ENCODE measurements at places on chromosomes 2 and 18.

DNA sequence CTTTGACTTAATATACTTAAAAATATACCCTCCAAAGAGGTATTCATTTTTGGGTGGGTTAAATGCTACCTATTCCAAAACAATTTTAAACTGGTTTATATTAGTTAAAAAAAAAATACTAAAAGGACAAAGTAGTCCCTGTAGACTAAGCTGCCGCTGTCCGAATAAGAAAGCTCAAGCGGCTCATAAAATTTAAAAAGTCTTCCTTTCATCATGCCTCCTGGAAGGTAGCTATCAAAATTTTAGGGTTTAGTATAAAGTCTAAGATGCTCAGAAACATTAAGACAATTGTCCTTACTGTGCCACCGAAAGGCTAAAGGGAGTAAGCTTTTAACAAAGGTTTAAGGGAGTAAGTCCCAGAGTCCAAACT is 440 bp upstream of the UGGT1 start:
- DNase-seq: no peak

GRCh38 chr2:187017438-187017837 is 168.5 kb upstream of the ZSWIM2 start:
- DNase-seq: no peak

- no peak for DNase-seq
Observed at GRCh38 chr2:213627054-213627710, 342.9 kb downstream of the SPAG16 start.

GRCh38 chr2:70094978-70095719 is 7.9 kb downstream of the PCBP1 start:
- DNase-seq: no peak

DNA sequence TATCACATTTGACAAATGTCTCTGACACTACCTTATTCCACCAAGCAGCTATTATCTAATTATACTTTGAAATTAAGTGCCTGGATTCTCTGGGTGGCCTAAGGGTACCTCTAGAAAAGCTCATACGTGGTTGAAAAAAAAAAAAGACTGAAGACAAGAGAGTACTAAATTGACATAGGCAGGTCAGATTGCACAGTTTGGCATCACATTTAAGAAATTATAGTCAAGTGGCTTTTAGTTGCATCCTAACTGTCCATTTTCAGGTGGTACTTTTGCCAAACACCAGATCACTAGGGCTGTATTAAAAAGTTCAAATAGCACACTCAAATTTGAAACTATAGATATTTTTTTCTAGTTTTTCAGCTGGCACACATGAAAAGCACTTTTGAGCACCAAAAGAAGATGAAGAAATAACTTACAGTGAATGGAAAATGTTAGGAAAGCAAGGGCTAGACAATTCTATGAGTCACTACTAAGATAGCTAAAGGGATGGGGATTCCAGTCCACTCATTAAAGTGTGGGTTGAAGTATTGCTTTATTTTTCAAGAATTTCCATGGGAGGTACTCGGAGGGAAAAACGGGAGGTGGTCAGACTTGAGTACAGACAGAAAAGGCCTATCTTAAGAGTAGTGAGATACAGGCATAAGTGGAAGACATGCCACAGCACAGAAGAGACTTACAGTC is 106.5 kb upstream of the COL5A2 start:
- DNase-seq: no peak

DNA sequence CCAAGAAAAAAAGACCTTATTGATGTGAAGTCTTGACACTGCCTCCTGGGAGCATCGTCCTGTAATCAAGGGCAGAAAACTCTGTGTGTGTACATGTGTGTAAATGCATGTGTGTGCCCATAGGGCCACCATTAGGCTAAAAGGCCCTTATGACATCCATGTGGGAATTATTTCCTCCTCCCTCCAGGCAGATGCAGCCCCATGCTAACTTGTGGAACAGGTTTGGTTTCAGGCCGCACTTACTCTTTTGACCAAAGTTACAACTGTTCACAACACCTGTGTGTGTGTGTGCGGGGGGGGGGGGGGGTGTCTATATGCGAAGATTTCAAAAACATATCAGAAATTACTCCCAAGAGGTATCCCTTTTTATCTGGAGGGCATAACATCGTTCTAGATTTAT is 87.4 kb upstream of the SLC14A2 start:
- no peak for DNase-seq

DNA sequence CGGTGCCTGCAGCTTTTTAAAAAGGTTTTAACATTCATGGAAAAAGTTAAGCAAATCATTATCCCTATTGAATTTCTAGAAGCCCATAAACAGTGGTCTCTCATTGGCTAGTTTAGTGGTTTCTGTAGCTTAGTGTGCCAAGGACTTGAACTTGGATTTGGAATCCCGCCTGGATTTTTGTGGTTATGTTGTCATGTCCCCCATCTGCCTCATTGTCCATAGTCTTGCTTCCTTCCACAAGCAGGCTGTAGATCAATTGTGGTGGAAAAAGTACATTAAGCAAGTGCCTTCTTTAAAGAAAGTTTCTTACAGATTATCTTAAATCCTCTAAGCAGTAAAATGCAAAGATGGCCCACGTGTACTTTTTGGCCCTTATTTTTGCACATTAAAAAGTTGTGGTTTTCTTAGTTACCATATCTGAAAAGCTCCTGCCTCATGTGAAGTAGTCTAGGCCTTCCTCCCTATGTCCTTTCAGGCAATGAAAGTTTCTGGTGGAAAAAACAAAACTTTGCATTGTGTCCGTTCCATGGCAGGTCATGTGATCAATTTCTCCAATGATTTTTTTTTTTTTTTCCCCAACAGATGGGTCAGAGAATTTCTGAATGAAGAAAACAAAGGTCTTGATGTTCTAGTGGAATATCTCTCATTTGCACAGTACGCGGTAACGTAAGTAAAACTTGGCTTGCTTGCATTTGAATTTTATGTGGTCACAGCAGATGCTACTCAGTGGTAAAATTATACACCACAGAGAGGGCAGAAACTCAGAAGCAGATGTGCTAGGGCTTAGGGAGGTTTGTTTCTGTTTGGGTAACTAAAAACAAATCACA is 158.9 kb downstream of the PRPF40A start:
- no peak for DNase-seq

- DNase-seq: no peak
Observed at GRCh38 chr2:229856413-229856812, 65.4 kb downstream of the TRIP12 start.

- no peak for DNase-seq
Observed at GRCh38 chr2:95578539-95578938, 13.3 kb upstream of the TRIM43 start.

GRCh38 chr2:170842785-170843184 is 26.1 kb downstream of the GAD1 start:
- DNase-seq: no peak

DNA sequence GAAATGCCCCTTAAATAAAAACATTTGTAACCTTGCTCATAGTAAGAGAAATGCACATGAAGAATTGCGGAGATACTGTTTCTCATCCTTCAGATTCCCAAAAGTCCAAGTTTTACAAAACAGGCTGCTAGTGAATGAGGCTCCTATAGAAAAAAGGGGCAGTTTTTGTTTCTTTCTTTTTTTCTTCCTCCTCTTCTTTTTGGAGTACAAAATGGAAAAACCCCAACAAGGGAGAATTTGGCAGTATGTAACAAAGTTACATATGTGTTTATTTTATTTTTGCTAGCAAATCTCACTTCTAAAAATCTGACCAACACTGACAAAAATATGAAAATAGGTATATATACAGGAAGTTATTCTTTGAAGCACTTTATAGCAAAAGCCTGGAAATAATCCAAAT is 7.1 kb upstream of the BAZ2B start:
- DNase-seq: no peak

- no peak for DNase-seq
Observed at GRCh38 chr18:36307513-36307912, 10.0 kb downstream of the FHOD3 start.

DNA sequence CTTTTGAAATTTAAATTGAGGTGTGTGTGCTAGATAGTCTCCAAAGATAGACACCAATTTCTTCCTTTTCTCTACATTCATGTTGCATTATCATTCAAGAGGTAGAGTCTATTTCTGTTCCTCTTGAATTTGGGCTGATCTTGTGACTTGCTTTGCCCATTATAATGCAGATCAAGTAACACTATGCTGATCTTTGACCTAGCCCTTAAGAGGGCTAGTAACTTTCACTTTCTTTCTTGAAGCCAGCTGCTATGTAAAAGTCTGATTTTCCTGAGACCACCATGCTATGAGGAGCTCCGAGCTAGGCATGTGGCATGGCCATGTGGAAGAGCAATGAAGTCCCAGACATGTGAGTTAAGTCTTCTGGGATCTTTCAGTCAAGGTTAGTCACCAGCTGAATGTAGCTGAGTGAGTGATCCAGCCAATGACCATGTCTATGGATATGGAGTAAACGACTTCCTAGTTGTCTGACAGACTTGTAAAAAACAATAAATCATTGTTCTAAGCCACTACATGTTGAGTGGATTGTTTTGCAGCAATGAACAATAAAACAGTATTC is 189.4 kb upstream of the CWC22 start:
- no peak for DNase-seq

- DNase-seq: no peak
Observed at GRCh38 chr2:181461056-181461997, 4.1 kb downstream of the ITGA4 start.

GRCh38 chr18:41875094-41875780 is 79.8 kb upstream of the PIK3C3 start:
- no peak for DNase-seq

DNA sequence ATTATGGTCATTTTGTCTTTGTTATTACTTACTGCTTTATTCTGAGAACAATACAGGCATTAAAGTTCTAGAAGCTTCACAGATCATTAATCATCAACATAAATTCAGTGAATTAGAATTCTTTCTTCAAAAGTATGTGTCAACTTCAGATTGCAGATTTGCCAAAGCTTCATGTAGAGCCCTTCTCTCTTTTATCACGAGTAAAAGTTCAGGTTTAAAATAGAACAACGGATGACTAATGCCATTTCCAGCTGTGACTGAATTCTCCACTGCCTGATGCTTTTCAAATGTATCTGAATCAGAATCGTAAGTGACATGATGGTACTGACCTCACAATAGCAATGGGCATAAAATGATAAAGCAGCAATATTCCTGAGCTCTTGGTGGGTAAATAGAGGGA is 116.0 kb downstream of the ABCA12 start:
- DNase-seq: no peak

DNA sequence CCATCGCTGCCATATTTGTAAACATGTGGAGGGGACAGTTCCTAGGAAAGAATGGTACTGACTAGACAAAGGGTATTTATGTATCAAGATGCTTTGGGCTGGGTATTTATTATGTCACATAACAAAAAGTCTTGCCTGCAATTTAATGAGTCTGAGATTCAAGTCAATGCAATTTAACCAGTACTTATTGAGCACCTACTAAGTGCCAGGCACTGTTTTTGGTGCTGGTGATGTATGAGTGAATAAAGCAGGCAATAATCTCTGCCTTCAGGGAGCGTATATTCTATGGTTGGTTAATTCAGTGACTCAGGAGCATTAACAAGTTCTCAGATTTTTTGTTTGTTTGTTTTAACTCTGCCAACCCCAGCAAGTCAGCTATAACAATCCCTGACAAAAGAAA is 24.6 kb upstream of the ACVR1 start:
- DNase-seq: no peak

- no peak for DNase-seq
Observed at GRCh38 chr2:130798472-130799218, 38.1 kb upstream of the ARHGEF4 start.

DNA sequence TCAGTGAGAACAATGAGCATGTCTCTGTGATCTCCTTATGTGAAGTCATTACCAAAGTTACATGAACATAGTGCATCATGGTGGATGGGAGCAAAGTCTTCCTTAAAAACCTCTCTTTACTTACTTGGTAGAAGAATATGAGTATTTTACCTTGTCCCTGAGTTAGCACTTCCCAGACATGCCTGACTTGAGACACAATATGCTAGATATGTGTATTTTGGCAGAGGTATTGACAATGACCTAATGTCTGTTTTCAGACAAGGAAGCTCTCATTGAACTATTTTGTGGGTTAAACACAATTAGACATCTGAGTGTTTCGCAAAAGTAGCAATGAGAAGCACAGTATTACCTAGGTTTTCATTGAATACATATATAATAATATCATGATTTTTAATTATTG is 99.1 kb upstream of the MC4R start:
- DNase-seq: no peak

GRCh38 chr2:100747996-100748615 is 71.8 kb upstream of the NPAS2 start:
- DNase-seq: no peak

DNA sequence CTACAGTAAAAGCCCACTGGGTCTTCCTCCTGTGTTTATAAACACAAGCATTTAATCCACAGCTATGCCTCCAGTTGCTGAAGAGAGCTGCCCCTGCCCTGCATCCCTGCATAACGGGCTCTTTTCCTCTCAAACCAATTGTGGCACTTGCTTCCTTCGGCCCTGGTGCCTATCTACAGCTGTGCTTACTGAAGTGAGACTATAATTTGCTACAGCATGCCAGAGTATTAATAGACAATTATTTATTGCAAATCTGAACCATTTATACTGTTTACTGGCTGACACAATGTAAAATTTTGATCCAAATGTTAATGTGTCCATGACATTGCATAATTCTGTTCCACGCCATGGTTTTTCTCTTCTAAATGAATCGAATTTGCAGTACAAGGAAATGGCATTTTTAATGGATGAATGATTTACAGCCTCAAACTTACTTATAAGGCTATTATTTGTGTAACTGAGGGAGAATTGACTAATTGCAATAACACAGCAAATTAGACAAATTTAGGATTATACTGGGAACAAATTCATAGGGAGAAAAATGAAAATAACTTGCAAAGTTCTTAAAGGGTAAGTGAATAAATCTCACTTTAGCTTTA is 457.0 kb upstream of the HNRNPA3 start:
- DNase-seq: no peak

DNA sequence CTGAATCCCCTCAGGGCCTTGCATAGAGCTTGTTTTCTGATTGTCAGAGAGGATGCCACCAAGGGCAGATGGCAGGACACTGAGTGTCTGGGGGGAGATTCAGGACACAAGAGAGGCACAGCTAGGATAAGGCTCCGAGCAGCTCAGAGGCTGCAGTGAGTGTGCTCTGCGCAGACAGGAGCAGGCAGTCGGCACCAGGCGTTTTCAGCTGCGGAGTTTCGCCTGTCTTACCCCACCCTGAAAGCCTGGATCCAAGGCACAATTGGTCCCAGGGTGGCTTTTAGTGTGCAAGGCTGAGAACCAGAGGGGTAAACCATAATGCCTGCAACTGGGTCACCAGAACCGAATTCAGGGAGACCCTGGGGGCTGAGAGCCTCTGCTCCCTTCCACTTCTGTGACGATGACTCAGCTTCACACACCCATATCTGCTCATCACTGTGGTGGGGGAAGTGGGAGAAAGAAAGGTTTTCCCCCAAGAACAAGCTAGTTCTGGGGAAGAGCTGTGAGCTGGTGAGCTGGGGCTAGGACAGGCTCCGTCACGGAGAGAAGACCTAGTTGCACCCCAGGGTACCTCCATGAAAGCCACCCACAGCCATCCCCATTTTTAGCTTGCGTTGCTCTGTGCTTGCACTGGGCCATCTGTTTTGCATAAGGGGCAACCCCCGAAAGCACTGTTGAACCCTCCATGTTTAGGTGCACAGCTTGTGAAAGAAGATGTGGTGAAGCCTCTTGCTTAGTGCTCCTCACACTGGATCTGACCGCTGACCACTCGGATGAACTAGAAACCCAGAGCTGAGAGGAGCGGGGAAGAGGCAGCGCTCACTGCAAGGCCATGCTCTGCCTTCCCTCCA is 173.7 kb downstream of the CELF4 start:
- no peak for DNase-seq
